ENCODE measurements at places on chromosomes 4 and X.
A peak's percentile ranks its signal among the peaks of the same experiment; 100 is the strongest.

DNA sequence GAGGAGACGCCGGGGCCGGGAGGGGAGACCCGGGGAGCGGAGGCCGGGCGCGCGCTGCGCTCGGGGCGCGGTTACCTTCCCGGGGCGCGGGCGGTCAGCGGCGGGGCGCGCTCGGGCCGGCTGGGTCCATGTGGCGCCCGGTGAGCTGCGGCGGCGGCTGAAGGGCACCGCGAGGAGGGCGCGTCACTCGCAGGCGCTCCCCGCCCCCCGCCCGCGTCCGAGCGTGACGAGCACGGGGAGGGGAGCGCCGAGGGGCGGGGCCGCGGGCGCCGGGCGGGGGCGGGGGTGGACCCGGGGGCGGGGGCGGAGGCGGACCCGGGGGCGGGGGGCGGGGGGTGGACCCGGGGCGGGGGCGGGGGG lies at the start of gene CPLX1:
CPLX1 (minus strand) TSS at position 159 of the 360 bp plus-strand sequence. CDS start 1,607 bp downstream, outside the sequence.
- DNase-seq = peak; percentile 78

DNA sequence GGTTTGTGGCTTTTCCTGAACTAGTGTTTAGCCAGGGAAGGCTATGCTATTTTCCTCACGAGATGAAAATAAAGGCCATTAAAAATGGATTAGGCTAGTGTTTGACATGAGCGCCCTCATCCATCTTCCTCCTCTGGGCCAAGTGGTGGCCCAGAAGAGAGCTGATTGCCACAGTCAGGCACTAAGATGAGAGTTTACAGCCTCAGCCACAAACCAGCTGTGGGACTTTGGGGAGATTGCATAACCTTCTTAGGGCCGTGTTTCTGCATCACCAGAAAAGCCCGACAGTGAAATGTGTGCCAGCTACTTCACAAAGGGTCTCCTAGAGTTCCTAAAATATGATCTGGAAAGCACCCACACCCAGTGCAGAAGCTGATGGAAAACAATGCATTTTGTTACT lies 42.3 kb upstream of the LNX1 start:
- no peak for DNase-seq

DNA sequence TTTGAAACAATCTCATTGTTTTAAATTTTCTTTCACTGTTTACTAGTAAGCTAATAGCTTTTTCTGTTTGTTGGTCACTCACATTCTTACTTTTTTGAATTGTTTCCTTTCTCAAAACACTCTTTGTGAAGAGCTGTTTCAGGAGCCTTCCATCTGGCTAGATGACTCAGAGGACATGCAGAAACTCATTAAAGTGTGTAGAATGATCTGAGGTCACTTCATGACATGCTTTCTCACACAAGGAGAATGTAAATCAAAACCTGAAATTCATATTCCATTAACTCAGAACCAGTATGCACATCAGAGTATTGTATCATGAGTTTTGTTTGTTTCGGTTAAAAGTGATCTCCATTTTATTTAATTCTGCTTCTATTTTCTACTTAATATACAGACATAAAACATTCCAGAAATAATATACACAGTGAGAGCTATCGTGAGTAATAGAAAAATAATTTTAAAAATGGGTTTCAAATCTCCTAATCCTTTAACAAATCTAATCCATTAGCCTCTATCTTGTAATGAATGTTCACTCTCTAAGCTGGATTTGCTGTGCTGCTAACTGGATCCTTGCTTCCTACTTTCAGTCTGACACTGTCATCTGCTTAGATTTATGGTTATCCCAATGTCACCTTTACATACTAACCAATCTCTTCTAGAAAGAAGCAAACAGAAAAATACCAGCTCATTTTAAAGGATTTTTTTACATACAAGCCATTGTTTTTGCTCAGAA lies 449.6 kb downstream of the FSTL5 start:
- no peak for DNase-seq

DNA sequence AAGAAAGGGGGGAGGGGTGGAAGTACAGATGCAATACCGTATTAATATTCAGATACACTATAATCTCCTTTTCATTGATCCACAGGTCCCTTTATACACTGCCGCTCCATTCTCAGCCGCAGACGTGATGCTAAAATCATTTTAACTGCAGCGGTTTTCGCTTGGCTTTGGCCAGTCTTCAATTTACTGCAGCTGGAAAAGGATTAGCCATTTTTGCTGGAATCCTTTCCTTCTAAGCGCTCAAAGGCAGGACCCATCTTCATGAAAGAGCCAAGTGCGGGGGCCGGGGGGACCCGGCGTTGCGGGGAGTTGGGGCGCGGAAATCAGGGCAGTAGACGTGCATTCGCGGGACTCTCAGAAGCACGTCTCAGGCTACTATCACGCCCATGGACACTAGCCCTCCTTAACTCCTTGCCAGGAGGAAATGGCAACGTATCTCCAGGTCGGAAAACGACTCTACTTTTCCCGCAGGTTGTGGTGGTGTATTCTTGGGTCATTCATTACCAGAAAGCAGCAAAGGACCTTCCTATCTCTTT lies 1.7 kb upstream of the PCDH10 start:
- DNase-seq = peak; percentile 12

DNA sequence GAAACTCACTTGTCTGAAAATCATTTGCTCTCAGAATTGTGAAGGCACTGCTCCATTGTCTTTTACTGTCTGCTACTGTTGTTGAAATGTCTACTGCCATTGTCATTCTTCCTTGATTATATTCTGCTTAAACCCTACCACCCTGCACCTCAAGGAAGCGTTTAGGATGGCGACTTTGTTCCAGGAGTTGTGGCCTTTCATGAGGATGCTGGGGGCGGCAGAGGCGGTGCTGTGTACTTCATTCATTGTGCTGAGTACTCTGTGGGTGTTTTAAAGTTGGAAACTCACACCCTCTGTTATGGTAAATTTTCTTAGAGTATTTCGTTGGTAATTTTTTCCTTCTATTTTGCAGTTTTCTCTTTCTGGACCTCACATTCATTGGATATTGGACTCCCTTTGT lies 258.9 kb downstream of the TENM3 start:
- DNase-seq = peak; percentile 41

DNA sequence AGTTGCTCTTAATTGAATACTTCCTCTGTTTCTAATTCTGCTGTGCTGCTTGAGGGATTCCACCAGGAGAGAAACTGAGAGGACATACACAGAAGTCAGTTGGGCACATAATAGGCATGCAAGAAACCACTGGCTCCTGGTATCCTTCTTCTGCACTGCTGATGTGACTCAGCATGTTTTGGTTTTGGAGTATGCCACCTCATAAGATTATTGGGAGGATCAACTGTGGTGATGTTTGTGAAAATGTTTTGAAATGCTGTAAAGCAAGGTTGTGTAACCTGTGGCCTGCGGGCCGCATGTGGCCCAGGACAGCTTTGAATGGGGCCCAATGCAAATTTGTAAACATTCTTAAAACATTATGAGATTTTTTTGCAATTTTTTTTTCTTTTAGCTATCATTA lies 119.6 kb downstream of the GATB start:
- DNase-seq = no peak
